NCI-H187 (cell line): ENCODE measurements at places on chromosomes 12 and 14.

DNA sequence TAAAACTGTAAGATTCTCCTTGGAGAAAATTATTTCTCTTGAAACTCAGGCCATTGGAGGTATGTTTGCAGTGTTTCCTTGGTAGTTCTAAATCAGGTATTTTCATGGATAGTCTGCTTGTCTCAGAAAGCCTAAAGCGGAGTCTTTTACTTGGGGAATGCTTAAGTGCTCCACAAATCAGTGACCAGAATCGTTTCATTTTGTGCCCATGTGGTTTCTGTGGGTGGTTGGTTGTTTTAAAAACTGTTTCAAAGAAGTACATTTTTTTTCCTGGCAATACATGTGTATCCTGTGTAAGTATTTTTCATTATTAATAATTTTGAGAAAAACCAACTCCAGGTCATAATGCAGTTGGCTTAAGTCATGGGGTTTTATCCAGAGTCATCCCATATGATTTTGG lies 33.6 kb downstream of the CCDC91 start:
- DNase-seq, result no peak

- DNase-seq, result no peak
These were observed 66.4 kb downstream of the CRACR2A start for GRCh38 chr12:3686463-3686862.

DNA sequence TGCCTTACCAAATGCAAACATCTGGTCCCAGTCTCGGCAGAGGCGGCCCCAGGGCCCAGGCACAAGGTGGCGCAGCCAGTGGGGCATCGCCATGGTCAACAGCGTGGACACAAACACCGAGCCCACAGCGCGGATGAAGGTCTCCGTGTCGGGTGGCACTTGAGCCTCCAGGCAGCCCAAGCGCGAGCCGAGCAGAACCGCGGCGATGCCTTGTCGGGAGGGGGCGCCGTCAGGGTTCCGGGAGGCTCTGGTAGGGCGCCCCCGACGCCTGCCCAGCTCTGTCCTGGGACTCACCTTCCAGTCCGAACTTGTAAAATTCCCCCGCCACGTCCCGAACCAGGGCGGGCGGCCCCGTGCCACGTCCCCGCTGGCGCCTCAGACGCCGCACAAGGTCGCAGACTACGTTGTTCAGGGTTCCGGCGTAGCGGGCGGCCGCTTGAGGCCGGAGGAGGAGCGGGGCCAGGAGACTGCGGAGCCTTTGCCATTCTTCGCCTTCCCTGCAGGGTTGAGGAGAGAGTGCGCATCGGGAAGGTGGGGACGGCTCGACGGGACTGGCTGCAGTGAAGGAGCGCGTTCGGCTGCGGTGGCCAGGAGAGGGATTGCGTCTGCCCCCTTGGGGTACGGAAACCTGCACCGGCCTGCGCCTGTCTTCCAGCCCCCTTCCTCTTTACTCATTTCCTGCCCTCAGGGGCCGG lies 1.7 kb downstream of the CYP27B1 start:
- DNase-seq, result no peak

DNA sequence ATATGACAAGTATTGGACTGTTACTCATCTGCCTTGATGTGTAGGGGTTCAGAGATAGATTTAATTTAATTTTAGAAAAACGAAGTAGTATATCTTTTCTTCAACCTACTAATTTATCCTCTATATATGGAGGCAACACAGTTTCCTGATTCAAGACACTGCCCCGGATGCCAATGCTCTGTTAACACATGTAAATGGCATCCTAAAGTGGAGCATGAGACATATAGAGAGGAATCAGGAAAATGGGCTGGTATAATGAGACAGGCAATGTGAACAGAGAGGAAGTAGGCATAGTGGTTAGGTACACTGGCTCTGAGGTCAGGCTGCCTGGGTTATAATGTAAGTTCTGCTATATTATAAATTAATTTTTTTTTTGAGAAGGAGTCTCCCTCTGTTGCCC lies 85.6 kb downstream of the OTOGL start:
- no peak for DNase-seq

DNA sequence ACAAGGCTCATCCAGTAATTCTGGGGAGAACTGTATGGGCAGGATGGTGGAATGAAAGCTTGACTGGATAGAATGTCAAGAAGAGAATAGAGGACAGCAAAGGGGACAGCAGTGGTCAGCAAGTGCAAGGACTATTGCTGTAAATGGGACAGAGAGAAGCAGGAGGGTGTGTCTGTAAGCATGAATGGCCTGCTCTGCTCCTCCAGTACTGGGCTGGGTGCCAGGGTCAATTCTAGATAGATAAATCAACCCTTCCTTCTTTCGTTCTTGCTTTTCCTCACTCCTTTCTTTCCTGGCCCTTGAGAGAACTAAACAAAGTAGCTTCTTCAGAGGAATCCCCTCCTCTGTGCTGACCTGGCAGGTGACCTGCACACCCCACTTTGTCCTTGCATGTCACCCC lies 1019.2 kb downstream of the BCL11B start:
- no peak for DNase-seq

- DNase-seq, result no peak
These were observed 99.2 kb upstream of the RTL1 start for GRCh38 chr14:101002738-101003137.
